Left cardiac atrium (tissue), 4 donors: ENCODE measurements at places on chromosomes 4 and X. TPM values are rescaled to one million over a fixed set of nuclear protein-coding genes. Genes with fewer than 3 reads are reported as not detected.

DYNLT3 gene
- total RNA-seq: 29.1 TPM

TEX13D gene
- total RNA-seq: not detected

GAGE12F gene
- not detected for total RNA-seq

FAM9B gene
- total RNA-seq: not detected

HSFX1 gene
- total RNA-seq: 2.3 TPM

RNF150 gene
- total RNA-seq: 40.0 TPM

ADGRG2 gene
- 1.2 TPM for total RNA-seq

COX7B2 gene
- total RNA-seq: not detected

SPON2 gene
- 14.0 TPM for total RNA-seq

GRCh38 chrX:50889582-50889981 is 21.0 kb upstream of the BMP15 start:
- DNase-seq: no peak

DNA sequence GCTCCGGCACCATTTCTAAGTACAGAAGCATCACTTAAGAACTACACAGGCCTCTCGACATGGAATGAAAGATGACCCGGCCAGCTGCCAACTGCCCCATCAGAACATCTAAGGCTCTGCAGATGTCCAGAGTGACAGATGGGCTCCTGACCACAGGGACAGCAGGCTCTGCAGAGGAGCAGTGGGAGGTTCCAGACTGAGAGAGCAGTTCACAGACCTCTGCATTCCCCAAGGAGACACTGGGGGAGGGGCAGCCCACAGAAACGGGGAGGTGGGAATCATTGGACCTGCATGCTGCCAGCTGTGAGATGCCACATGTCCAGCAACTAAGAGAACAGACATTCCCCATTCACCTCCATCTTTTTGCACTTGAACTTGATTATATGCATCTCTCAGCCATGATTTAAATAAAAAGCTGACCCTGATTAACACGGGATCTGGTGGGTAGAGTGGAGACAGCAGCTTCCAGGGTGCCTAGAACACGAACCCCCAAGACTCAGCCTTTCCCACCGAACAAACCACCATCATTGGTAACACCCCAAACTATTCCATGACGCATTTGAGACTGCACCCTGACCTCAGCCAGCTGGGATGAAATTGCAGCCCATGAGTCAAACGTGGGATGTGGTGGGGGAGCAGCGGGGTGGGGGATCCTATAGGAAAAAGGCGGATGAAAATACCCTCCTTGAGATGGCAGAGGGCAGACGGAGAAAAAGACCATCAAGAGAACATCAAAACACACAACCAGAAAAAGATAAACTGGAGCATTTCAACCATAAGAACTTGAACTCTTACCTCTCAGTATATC is 47.2 kb downstream of the AFAP1 start:
- no peak for DNase-seq

- no peak for DNase-seq
These were observed 72.8 kb downstream of the GRXCR1 start for GRCh38 chr4:42965326-42965725.

- no peak for DNase-seq
These were observed 234.3 kb downstream of the HS3ST1 start for GRCh38 chr4:11194431-11194830.

DNA sequence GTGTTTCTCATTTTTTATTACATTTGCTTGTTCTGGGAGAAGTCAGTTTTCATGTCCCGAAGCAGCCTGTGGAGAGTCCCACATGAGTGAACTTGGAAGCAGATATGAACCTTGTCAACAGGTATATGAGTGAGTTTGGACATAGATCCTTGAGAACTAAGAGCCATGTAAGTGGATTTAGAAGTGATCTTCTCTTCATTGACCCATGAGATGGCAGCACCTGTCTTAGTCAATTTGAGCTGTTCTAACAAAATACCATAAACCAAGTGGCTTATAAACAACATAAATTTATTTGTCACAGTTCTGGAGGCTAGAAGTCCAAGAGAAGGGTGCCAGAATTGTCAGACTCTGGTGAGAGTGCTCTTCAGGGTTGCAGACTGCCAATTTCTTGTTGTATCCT is 1043.8 kb downstream of the ADGRL3 start:
- no peak for DNase-seq

DNA sequence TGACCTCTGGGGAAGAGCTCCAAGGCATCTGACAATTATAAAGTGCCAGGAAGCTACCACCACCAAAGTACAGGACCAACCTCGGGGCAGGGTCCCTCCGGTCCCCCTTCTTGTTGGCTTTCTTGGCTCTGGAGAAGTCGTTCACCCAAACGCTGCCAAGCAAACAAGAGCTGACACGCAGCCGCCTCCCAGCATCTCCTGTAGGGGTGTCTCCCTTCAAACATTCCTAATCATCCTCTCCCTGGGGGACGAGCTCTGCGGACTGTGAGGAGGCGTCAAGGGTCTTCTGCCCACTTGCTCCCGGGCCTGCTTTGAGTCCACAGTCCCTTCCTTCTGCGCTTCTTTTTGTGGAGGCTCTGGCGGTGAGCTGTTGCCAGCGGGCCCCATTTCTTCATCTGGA is 158.9 kb upstream of the MAB21L2 start:
- no peak for DNase-seq

GRCh38 chr4:37188100-37188499 is 56.4 kb upstream of the NWD2 start:
- DNase-seq: no peak

DNA sequence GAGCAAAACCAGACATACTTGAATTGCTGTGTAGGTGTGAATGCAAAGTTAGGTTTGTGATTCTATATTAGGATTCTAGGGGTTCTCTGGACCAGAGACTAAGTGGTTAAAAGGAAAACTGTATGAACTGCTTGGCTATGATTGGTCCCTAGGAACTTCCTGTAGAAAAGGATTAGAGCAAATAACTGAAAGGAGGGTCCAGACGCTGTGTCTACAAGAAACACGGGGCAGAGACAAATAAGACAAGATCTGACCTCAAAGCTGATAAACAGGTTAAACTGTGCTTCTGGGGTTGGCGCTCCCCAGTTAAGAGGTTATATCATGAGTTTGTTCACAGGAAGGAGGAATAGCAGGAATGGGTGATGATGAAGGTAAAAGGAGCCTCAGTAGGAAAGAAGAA is 183.6 kb downstream of the MGST2 start:
- DNase-seq: no peak

- DNase-seq: no peak
These were observed 74.7 kb upstream of the TBL1X start for GRCh38 chrX:9390121-9390520.

- DNase-seq: no peak
These were observed 11.3 kb upstream of the PRDM8 start for GRCh38 chr4:80185787-80186548.

GRCh38 chrX:7147413-7147977 is at the start of gene STS:
TSS of gene STS (plus strand) at chrX:7147712. CDS start at chrX:7253200, 105,488 bp downstream.
- peak; percentile 72 for DNase-seq

DNA sequence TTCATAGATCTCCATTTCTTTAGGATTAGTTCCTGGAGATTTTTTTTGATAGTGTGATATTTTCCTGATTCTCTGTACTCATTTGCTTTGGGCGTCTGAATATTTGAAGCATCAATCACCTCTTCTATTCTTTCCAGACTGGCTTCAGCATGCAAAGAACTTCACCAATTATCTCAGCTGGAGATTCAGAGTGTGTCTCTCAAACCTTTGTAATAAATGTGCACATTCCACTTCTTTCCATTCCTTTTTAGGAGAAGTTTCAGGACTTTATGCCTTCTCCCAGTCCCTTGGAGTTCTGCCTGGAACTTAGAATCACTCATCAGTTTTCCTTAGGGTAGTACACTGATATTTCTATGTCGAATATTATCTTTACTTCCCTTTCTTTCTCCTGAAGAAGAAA is 334.8 kb downstream of the TEX13C start:
- no peak for DNase-seq

DNA sequence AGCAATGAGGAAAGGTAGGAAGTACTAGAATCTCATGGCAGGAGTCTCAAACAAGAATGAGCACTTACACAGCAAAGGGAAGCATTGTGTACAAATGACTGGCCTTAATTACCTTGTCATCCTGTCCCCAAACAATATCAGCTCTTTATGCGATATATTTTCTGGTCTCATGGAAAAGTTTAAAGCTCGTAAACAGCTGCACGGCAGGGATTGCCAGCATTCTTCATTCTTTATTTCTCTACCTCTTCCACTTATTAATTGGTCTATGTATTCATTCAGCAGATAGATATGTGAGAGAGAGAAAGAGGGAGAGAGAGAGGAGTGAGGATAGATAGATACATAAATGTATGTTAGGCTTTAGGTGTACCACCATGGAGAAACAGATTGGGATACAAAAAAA is 155.8 kb upstream of the FAT4 start:
- DNase-seq: no peak

- no peak for DNase-seq
These were observed 356.2 kb upstream of the GATB start for GRCh38 chr4:152117054-152117453.

- no peak for DNase-seq
These were observed 112.8 kb downstream of the KDR start for GRCh38 chr4:55012363-55013230.

DNA sequence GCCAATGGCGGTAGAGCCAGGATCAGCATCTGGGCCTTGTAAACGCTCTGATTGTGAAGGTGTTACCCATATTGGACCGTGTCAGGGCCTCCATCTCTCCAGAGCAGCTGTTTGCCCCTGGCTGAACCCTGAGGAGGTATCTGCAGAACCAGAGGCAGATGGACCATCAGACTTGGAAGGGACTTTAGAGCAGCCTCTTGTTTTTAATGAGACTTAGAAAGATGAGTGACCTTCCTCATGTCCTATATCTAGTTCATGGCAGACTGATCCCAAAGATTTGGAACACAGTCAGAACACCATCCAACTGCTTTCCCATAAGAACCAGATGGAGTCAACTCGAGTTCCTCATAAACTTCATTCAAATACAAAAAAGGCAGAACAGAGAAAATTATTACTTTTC is 135.1 kb upstream of the MSX1 start:
- DNase-seq: no peak

- DNase-seq: no peak
These were observed 354.9 kb downstream of the RPA4 start for GRCh38 chrX:97238632-97239031.

- DNase-seq: no peak
These were observed 139.2 kb downstream of the HDX start for GRCh38 chrX:84363051-84363450.

GRCh38 chrX:153669901-153670731 is 3.5 kb downstream of the PNCK start:
- no peak for DNase-seq

GRCh38 chrX:32749070-32749469 is 462.3 kb downstream of the DMD start:
- no peak for DNase-seq

DNA sequence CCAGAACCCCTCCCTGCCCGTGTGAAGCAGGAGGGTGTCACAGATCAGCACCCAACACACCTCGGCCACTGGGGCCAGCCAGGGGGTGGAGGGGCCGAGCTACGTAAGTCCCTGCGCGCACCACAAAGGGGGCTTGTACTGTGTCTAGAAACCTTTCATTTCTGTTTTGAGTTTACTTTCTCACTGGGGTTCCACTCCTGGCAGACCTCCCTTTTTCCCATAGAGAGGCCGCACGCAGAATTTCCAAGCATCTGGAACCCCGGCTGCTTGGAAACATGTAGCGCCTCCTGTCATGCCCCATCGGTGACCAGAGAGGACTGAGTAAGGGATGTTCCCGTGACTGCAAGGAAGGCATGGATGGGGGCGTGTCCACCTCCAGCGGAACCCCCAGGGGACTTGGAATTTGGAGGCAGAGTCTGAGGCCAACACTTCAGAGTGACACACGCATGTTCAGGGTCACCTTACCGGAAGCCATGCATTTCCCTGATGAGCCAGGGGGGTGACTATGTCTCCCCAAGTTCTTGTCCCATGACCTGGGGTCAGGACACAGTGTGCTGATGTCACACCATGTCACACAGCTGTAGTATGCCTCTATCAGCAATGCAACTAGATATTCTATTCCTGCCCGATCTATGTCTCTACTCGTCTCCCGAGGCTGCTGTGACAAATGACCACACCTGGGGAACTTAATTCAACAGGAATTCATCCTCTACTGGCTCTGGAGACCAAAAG is 105.3 kb downstream of the DHRSX start:
- DNase-seq: no peak

DNA sequence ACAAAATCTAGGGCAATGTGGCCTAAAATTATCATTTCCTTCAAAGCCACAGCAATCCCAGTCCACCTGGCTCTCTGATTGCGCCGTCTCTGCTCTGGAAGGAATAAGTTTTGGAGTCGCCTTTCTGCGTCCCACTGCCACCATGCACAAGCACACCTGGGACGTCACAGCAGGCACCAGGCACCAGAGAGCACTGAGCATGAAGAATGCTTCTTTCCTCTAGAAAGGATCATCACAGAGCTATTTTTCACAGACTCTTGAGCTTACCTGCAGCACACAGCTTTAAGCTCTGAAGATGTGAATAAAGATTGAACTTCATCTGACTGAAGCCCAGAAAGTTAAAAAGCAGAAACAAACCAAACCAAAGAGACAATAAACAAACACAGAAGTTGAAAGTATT is 170.0 kb upstream of the PPARGC1A start:
- DNase-seq: no peak

DNA sequence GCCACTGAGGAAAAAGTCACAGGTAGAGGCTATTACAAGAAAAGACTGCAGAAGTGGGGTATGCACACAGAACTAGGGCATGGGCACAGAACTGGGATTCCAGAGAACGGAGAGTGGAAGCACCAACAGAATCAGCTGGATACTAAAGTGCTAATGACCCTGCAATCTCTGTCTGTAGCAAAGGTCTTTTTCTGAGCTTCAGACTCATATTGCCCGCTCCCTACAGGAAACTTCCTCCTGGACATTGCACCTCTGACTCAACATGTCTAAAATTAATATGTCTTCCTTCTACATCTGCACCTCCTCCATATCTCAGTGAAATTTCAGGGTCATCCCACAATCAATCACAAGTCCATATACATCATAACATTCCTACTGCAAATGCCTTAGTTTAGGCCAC is 5.3 kb upstream of the CAMK2D start:
- DNase-seq: no peak

GRCh38 chrX:53211391-53211978 is 13.5 kb downstream of the KDM5C start:
- no peak for DNase-seq

DNA sequence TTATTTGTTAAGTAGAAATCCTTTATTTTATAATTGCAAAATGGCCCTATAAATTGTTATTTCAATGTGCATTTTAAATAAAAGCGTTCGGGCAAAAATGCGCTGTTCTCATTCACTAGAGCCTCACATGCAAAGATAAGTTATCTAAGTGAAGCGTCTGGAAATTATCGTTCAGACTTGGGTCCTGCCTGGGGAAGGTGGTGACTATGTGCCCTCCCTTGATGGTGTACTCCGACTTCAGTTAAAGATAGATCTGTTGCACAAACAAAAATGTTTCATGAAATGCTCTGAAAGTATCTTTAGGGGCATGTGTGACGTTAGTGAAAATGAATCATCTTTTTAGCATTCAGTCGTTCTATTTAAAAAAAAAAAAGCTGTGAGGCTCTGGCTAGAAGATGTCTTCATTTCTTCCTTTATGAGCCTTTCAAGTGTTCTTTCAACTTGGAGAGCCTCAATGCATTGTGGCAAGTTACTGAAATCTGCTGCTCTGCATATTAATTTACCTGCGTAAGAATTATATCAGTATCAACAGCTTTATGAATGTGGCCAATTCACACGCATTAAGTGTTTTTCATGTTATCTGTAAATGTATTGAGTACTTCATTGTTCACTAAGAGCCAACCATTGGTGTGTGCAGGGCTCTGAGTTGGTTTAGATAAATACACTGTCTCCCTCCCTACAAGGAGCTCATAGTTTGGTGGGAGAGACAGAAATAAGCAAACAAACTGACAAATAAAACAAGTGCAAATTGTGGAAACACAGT is 83.0 kb downstream of the AFF1 start:
- DNase-seq: no peak
